ENCODE measurements at places on chromosomes 12 and 14.

DNA sequence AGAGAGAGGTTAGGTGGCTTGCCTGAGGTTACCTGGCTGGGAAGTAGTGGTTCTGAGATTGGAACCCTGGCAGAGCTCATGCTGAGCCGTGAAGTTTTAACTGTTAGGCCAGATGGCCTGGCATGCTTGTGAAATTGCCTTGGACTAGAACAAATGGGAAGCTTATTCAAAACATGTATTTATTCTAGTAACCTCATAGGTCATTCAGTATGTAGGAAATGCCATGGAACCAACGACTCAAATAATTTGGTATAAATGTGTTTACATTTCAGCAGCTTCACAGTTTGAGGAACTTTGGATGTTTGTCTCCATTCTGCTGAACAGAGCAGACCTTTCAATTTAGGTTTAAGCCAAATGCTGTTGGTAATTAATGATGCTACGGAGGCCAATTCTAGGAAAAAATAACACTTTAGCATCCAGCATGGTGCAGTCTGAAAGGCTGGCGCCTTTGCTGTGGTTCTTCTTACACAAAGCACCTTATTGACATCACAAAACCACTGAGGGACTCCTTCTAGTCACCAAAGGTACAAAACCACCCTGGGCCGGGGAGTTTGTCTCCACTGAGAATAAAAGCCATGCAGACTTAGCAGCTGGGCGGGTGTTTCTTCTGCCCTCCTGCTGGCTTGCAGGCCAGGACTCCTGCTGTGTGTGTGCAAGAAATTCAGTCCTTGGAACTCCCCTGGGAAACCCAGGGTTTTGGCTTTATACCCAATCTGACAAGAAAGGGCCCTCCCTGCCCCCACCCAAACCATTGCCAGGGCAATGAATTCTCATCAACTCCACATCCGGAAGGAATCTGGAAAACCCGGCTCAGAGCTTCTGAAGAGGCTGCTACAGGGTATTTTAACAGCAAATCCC is 64.2 kb downstream of the ELK3 start:
- DNase-seq, result peak; percentile 72

GRCh38 chr12:24599736-24600135 is 349.2 kb downstream of the BCAT1 start:
- DNase-seq, result no peak

GRCh38 chr14:101007004-101007614 is 103.6 kb upstream of the RTL1 start:
- peak; percentile 15 for DNase-seq

GRCh38 chr12:23535441-23535840 is 414.0 kb downstream of the SOX5 start:
- no peak for DNase-seq

GRCh38 chr12:27709932-27710591 is 570 bp upstream of the MRPS35 start:
- no peak for DNase-seq

GRCh38 chr12:130573766-130574165 is 142.3 kb downstream of the RIMBP2 start:
- DNase-seq, result no peak

DNA sequence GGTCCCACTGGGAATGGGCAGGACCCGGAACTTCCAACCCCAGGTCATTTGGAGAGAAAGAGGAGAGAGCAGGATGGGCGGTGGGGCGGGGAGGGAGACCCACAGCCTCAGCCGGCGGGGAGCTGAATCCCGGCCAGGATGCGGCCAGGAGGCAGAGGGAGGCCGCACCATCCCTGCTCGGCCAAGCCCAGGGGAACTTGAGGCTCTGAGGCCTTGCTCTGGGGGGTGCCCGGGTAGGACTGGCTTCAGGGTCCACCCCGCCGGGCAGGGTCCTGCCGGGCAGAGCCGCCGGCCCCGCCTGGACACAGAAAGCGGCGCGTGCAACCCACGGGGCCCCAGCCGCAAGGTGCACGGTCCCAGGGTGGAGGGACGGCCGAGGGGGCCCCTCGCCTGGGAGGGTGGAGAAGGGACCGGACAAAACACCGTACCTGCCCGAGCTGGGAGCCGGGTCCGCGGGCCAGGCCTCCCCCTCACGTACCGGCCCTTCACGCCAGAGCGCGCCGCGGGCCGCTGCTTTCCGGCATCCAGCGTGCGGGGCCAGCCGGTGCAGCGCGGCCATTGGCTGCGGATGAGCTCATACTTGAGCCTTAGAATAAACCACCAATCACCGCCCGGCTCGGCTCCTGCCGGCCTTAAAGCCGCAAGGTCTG is at the start of gene RPS6KL1:
Gene RPS6KL1 (minus strand): TSS at position 509 of the 650 bp plus-strand sequence. CDS start 1,719 bp downstream, outside the sequence.
- DNase-seq, result peak; percentile 99
